ENCODE measurements at places on chromosomes 7 and 10.

DNA sequence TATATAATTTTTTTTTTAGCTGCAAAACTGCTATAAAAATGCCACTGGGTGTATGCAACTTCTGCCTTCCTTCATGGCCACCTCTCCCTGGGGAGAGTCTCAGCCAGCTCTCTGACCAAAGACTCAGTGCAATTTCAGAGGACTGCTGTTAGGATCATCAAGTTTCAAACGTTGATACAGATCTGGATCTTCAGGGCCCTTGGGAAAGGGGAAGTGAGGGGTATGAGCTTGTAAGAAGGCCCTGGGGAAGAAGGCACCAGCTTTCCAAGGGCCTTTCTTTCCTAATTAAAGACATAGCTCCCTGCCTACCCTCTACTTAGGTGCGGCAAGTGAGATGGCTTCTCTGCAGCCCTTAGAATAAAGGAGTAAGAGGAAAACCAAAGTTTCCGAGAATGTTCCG lies 130.4 kb downstream of the CUL2 start:
- DNase-seq: no peak

DNA sequence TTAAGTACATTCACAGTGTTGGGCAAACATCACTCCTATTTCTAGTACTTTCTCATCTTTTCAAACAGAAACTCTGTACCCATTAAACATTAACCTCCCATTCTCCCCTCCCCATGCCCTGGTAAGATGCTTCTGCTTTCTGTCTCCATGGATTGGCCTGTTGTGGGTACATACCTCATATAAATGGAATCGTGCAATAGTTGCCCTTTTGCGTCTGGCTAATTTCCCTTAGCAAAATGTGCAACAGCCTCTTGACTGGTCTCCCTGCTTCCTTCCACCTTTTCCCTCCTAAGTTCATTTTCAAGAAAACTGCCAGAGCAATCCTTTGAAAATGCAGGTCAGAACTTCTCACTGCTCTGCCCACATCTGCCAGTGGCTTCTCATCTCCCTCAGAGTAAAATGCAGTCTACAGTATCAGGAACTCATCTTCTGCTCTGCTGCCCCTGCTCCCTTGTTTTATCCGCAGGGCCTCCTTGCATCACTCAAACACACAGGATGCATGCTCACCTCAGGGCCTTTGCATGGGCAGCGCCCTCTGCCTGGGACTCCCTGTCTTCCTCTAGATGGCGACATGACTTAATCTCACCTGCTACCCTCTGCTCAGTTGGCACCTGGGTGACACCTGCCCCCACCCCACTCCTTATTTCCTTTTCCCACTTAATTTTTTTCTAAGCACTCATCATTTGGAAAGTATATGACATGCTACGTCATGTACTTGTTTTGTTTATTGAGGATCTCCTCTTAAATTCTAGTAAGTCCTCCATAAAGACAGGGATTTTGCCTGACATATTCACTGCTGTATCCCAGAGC lies 44.3 kb upstream of the ECHDC3 start:
- DNase-seq: no peak

- no peak for DNase-seq
Observed at GRCh38 chr7:26469188-26469587, 177.5 kb downstream of the SNX10 start.

DNA sequence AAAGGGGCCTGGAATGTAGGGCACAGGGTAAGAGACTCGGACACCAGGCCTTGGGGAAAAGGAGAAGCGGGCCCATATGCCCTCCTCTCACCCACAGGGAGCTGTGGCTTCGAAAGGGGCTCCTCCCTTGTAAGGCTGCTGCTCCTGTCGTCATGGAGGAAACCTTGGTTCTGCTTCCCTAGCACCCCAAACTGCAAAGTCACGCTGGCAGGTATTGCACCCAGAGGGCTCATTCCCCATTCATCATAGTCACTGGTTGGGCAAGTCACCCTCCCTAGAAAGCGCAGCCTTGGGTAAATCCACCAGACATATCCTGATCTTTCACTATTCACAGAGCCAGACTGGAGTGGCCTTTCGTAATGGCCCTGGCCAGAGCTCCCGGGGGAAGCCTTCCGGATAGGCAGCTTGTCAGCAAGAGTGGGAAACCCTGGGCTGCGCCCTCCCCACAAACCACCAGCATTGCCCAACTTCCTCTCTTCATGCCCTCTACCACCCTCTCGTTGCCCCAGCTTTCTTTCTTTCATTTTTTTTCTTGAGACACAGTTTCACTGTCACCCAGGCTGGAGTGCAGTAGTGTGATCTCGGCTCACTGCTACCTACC lies 121.0 kb downstream of the HIP1 start:
- DNase-seq: no peak

GRCh38 chr7:74025730-74026129 lies 2.2 kb upstream of the ELN start:
- no peak for DNase-seq

GRCh38 chr7:2432910-2433712 lies 29.7 kb downstream of the CHST12 start:
- no peak for DNase-seq

DNA sequence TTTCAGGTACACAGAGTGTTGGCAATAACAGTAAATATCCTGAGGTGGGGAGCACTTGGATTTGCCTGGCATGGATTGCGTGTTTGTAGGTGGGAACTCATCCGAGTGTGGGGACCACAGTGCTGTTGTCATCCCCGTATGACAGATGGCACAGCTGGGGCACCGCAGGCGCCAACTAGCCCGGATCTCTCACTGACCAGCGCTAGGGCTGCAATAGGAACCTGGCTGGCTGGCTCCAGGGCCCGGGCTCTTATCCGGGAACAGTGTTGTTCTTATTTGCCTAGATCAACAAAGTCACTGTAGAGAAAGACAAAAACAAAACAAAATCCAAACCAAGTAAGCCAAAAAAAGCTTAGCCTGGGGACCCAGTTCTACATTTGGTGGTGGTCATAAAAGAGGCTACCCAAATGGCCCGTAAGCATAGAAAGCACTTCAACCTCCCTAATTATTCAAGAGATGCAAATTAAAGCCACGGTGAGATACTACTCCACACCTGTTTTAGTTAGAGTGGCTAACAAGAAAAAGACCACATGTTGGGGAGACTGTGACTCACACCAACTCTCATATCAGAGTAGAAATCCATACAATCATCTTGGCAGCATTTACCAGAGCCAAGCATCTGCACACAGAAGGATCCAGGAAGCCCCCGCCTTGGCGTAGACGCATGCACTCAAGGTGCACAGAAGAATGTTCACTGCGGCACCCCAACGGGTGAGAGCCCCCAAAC lies 27.2 kb upstream of the PFKFB3 start:
- no peak for DNase-seq

DNA sequence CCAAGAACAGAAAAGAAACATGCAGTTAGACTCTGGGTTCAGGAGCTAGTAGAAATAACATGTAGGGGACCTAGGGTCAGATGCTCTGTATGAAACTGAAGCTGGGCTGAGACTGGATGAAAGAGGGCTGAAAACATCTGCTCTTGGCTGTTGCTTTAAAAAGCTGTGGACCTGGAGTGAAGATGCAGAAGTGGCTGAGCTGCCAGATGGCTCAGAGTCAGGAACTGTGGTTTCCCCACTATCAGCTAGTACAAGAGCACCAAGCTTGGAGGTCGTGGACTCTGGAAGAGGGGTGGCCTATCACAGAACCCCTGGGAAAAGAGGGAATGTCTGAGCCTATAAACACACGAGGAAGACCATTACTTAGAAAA lies 5.9 kb downstream of the ADK start:
- DNase-seq: no peak

DNA sequence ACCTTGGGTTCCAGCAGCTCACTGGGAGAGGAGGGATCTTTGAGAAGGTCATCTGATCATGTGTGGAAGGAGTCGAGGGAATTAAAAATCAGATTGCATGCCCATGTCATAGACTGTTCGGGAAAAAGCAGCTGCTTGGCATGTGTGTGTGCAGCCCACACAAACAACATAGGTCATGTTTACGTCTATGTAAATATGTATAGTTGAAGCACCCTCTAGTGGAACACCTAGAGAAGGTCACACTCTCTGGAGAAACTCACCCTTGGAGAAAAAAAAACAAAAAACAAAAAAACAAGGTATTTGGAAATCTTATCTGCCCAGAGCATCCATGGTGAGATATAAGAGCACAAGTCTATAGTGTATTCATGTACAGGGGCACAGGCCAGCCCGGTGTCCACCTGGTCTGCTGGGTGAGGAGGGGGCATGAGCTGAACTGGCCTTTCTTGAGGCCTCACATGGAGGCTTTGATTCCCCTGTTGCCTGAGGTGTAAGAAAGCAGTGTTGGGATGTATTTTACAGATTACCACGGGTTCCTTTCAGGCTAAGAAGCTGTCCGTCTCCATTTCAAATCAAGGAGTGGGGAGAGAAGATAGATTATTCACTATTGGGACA lies 98.0 kb downstream of the NPY start:
- DNase-seq: no peak

GRCh38 chr7:44960011-44960580 lies 18.7 kb downstream of the MYO1G start:
- no peak for DNase-seq

DNA sequence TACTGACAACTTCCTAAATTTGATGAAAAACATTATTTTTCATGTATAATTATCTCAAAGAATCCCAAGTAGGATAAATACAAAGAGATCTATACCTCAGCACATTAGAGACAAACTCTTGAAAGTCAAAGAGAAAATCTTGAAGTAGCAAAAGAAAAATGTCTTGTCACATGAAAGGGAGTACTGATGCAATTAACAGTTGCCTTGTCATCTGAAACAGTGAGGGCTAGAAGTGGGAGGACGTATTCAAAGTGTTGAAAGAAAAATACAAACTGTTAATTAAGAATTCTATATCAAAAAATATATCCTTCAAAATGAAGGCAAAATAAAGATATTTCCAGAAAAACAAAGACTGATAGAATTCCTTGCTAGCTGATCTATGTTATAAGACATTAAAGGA lies 35.5 kb upstream of the ARHGAP22 start:
- no peak for DNase-seq

DNA sequence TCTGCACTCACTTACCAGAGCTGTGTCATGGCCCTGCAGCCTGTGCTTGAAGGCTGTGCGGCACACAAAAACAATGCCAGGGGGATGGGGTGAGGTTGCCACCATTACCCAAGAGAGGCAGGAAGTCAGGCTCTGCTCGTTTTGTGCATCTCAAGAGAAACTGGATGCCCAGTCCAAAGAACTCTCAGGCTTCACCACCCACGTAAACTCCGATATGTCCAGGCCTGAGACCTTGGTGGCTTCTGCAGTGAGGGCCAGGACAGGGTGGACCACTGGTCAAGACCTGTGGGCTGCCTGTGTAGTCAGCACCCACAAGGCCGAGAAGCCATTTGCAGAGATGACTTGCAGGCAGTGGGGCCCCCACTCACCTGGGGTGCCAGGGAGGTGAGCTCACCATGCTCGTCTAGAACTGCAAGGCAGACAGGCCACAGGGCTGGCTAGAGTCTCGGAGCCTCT lies 54.7 kb upstream of the EBF3 start:
- no peak for DNase-seq

DNA sequence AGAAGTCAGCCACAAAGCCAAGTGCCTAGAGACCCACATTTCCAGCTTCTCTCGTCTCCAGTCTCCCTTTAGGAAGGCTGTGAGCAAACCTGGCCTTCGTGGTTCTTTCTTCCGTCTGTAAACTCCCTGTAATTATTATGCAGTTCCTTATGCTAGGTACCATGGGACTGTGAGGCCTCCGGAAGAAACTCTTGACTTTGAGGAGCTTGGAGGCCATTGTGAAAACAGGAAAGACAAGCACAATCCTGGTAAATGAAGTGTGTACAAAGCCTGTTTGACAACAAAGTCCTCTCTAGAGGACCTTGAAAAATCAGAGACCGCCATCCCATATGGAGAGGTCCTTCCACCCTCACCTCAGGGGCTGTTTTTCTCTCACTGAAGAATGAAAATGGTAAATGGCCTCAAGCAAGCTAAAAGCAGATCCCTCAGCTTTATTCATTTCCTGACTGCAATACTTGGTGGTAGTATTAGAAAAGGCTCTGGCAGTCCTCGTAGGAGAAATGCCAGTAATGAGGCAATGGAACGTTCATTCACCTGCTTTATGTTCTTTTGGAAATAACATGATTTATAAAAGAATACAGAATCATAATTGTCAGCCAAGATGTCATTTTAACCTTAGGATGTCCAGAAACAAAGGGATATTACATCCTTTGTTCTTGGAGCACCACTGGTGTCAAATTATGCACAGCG lies 926.4 kb downstream of the LRMDA start:
- no peak for DNase-seq
